ENCODE measurements at places on chromosomes 3 and 15.

DNA sequence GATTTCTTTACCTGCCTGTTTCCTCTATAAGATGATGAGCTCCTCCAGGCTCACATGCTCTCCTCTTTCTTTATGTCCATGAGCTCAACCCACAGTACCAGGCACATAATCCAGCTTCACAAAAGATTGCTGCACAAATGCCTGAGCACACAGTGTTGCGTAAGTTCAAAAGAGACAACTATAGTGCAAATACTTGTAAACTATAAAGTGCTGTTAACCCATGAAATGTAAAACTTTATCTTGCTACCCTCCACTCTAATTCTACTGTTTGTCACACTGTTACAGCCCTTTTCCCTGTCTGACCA lies 101.0 kb upstream of the LPP start:
- DNase-seq = no peak

DNA sequence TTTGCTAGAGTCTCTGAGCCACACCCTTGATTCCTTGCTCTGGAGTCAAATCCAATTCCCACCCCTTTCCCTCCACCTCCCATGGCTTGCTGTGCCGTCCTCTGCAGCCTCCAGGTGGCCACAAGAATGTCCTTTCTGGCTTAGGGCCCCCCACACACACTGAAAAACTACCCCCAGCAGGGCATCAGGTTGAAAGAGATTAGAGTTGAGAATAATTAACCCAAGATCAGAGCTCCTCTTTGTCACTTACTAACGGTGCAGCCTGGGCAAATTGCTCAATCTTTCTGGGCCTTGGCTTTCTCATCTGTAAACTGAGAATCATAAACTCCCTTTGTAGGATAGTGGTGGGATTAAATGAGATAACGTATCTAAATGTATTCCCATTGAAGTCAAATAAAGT lies 78.5 kb downstream of the MRPL46 start:
- no peak for DNase-seq

DNA sequence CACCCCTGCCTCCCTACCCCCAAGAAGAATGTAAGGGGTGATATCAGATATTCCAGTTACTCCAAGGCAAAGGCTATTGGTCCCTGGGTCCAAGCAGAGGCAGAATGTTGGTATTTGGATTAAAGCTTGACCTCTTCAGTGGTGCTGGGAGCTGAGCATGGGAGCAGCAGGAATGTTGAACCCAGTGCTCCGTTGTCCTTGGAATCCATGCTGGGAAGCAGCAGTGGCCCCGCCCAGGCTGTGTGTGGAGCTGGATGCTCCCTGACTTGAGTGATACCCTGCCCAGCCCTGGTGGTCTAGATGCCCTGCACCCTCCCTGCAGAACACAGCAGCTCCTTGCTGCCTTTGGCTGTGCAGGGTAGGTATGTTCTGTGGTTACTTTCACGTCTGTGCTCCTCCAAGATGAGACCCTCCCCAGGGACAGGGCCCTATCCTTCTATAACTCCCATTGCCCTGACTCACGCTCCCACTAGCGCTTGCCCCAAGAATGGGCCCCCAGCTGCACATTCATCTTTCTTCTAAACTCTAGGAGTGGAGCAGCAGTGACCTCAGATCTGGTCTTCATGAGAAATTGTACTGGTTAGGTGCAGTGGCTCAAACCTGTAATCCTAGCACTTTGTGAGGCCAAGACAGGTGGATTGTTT lies 35.1 kb downstream of the UMPS start:
- no peak for DNase-seq

GRCh38 chr3:57126244-57126643 lies 38.9 kb downstream of the IL17RD start:
- DNase-seq = no peak

DNA sequence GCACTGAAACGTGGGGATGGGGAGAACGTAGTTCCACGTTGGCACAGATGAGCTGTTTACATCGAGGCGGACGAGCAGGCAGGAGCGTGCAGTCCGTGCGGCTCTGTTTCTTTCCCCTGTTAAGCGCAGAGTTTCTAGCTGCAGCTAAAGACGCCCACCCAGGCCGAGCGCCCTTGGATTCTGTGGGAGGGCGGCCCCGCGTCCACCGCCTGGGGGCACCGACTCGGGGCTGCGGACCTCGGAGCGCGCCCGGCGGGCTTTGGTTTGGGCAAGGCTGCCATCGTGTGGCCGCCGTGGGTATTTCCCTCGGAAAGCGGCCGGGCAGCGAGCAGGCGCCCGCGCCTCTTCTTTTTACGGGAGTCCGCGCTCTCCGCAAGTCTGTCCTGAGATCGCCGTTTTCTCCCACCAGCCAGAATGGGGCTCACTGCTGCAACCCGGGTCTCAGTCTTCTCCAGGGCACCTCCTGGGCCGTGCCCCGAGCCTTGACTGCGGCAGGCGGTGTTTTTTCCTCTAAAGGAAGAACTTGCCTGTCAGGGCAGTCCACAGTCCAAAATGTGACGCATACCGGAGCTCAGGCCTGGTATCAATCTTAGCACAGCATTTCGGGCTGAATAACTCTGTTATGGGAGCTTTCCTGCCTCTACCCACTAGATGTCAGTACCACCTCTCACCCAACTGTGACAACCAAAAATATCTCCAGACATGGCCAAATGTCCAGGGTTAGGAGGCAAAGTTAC lies 219.9 kb upstream of the IGF1R start:
- peak; percentile 73 for DNase-seq

DNA sequence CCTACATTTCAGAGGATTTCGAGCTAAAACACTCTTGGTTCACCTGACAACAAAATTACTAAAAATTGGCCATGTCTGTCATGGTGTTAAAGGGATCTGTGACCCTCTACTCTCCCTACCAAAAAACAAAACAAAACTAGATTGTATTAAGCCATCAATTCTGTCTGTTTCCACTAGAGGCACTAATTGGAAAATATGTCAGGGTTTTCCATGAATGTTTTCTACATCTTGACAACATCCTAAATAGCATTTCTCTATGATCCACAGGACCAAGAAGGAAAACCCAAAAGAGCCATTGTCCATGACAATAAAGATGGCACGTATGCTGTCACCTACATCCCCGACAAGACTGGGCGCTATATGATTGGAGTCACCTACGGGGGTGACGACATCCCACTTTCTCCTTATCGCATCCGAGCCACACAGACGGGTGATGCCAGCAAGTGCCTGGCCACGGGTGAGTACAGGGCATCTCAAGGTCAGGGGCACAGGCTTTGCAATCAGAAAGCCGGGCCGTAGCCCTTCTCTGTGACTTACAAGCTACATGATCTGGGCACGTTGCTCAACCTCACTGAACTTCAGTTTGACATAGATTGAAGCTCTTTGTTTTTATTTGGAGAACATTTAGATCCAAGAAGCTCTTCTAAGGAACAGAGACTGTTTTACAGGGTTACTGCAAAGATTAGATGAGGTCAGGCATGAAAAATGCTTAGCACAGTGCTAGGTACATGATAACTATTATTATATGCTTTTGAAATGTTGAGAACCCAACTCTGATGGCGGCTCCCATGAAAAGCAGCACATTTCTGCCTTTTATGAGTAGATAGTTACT lies 74.8 kb downstream of the DNASE1L3 start:
- no peak for DNase-seq

DNA sequence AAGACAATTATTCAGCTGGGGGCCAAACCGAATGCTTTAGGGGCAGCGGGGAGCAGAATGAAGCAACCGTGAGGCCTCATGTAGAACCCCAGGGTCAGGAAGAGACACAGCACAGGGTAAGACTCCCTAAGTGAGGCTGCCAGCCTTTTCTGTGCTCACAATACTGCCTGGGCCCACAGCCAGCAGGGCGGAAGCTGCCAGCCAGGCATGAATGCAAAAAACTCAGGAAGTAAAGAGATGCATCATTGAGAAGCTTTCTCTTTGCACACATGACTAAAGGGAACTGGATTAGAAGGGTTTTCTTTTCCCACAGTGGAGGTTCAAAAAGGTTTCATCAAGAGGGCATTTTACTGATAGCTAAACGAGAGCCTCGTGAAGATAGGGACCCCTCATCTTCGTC lies 33.3 kb downstream of the CA12 start:
- DNase-seq = no peak

DNA sequence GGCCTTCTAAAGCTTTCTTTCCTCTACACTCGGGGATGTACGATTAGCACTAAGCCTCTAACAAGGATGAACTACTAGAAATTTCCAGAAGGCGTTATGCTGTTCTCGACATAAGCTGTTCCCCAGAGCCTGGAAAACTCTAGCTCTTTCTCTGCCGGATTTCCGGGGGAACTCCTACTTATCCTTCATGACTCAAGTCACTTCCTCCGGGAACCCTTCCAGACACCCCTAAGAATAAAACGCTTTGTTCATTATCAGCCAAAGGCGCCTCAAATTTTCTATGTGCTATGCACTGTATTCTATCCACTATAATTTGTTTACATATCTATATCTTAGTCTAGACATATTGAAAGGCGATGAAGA lies 455 bp upstream of the SNAP23 start:
- DNase-seq = peak; percentile 69

DNA sequence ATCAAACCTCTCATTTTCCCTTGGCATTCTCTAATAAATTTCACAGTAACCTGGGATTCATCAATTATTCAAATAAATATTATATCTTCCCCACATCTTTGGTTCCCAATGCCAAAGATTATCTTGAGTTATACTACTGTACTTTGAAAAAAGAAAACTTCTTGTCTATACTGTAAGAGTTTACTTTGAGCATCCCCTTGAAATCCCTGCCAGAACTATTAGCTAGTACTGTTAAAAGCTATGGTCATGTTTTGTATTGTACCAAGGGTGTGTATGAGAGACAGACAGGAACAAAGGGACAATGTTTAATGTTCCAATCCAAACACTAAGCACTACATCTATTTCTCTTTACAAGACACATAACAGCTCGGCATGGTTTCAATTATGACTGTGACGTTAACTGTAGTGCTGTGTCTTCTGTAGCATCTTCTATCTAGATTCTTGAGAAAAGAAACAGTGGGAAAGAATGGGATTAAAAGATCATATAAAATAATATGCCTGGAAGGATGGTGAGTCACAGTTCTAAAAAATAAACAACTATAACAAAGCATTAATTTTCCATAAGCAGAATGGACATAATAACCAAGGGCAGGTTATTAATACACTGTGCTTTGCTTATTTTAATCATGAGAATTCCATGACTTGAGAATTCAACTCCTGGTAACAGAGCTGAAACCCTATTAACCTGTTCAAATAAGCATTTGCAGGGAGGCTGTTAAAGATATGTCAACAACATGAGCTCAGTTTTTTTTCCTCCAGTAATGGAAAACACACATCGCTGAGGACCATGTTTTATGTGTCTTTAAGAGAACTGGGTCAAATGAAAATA lies 71.1 kb downstream of the ALDH1A2 start:
- no peak for DNase-seq

- no peak for DNase-seq
These were observed 809 bp downstream of the RBP1 start for GRCh38 chr3:139538733-139539132.

GRCh38 chr3:186489507-186489906 lies 54.7 kb downstream of the CRYGS start:
- DNase-seq = no peak

- DNase-seq = no peak
These were observed 60.0 kb downstream of the NR1I2 start for GRCh38 chr3:119841808-119842471.

- no peak for DNase-seq
These were observed 171.9 kb upstream of the CADPS start for GRCh38 chr3:63047068-63047467.

- DNase-seq = no peak
These were observed 125.2 kb upstream of the CCNL1 start for GRCh38 chr3:157285141-157285540.

GRCh38 chr3:27354161-27354560 lies 15.0 kb downstream of the NEK10 start:
- DNase-seq = no peak

DNA sequence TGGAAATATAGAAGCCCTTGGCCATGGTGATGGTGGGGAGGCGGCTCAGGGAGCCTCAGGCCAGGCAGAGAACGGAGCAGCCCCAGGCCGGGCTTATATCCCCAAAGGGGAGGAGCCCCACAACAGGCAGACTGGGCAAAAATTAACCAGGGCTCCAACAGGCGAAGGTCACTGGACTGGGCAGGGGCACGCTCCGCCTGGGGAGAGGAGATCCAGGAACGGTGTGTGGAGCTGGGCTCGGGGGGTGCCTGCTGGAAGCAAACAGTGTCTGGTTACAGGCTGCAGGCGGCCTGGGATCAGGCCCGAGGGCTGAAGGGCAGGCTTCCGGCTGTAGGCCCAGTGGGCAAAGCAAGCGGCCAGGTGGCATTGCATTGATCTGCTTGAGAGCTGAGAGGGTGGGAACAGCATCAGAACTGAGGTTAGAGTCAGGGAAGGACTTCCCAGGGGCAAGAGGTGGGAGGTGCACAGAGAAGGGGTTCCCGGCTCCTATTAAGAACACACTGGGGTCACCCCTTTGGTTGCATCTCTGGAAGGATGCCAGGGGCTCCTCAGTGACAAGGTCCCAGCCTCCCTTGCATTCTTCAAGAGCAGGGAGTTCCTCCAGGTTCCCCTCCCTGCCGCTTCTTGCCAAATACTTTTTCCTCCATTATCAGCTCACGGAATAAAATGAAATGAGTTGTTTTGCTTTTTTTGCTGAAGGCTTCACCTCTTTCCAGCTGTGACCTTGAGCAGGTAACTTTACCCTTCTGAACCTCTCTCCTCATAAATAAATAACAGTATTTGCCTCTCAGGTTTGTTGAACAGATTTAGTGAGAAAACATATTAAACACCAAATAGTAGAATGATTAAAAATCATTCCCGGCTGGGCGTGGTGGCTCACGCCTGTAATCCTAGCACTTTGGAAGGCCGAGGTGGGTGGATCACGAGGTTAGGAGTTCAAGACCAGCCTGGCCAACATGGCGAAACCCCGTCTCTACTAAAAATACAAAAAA lies 7.8 kb downstream of the ANPEP start:
- DNase-seq = no peak

GRCh38 chr3:163364717-163365116 lies 1713.6 kb downstream of the SI start:
- DNase-seq = no peak

DNA sequence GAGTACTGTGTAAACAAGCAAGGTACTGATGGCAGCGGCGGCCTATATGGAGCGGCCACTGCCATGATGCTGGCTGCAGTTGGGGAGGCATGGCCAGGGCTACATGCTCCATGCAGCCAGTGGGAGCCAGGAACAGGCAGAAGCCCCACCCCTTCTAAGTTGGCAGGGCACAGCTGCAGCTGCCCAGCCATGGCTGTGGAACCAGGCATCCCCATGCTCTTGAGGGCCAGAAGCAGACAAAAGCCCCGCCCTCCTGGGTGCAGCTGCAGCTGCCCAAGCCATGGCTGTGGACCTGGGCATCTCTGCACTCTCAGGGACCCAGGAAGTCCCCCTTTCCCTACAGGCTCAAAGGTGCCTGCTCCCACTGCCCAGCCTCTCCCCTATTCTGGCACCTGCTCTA lies 150.9 kb downstream of the FMN1 start:
- DNase-seq = no peak

Data from NCI-H82 (cell line).